ENCODE measurements at places on chromosomes 11 and 22.

GRCh38 chr11:88284336-88285050 lies 53.0 kb downstream of the CTSC start:
- no peak for DNase-seq

DNA sequence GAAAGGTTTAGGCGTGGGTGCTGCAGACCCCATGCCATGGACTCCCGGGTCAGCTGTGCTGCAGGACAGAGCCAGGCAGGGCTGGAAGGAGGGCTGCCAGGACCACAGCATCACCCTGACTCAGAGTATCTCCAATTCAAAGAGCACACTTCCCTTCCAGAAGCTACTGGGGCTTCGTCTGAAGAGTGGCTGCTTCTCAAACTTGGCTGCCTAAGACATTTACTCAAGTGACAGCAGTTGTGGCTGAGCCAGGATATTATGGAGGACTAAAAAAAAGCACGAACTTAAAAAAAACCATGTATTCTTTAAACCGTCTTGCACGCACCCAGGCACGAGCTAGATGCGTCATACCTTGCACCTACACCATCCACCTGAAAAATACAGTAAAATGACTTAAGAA lies 13.0 kb upstream of the BID start:
- no peak for DNase-seq

DNA sequence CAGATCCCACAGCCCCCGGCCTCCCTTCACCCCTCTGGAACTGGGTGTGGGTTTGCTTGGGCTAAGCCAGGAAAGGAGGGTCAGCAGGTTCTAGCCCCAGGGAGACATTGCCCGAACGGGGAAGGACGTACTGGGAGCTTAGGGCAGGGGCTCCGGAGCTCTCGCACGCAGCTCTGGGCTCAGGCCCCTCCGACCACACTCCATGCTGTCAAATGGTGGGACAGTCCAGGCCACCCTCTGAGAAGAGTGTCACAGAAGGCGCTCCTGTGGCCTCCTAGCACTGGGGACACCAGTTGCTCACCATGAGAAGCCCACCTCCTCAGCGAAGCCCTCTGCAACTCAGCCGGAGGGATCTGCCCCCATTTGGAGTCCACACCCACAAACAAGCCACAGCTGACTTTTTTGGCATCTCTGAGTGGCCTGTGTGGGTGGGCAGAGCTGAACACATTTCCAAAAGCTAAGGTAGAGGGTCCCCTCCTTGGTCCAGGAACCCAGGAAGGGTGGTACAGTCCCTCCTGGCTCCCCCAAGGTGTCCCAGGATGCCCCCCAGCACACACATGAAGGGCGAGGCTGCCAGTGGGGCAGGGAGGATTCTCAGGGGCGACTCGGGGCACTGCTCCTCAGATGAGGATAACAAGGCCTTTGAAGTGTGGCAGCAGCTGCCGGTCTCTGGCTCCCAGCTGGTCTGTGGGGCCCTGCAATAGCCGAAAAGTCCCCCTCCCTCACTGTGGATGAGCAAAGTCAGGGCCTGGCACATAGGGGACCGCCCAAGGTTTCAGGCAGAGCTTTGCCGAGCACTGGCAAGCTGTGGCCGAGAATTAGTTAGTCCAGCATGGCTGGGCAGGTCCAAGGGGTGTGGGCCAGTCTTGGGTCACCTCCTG lies 13.0 kb upstream of the TEF start:
- no peak for DNase-seq

GRCh38 chr22:19291218-19291579 lies 320 bp downstream of the CLTCL1 start:
- DNase-seq = peak; percentile 49

DNA sequence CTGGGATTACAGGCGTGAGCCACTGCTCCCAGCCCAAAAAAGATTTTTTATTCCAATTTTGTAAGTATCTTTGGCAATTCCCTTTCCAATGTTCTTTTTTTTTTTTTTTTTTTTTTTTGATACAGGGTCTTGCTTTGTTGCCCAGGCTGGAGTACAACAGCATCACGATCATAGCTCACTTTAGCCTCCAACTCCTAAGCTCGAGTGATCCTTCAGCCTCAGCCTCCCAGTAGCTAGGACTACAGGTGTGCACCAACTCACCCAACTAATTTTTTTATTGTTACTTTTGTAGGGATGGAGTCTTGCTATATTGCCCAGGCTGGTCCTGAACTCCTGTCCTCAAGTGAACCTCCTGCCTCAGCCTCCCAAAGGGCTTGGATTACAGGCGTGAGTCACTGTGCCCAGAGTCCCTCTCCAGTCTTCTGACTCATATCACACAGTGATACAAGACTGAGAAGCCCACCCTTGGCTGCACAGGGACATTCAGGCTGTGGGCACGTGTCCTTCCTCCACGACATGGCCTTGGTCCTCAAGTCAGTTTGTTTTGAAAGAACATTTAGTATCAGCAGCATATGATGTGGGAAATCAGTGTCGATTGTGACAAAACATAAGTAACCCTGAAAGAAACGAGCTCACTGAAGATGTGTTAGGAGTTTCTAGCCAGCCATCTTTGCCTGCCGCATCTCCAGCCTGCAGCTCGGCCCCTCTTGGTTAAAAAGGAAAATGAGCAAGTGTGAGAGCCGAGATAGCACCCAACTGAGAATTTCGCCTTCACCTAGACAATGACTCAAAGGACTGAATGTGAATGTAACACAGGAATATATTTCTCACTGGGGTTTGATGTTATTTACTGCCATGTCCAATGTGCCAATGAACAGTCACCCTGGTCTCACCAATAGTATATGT lies 175.5 kb downstream of the MN1 start:
- no peak for DNase-seq

DNA sequence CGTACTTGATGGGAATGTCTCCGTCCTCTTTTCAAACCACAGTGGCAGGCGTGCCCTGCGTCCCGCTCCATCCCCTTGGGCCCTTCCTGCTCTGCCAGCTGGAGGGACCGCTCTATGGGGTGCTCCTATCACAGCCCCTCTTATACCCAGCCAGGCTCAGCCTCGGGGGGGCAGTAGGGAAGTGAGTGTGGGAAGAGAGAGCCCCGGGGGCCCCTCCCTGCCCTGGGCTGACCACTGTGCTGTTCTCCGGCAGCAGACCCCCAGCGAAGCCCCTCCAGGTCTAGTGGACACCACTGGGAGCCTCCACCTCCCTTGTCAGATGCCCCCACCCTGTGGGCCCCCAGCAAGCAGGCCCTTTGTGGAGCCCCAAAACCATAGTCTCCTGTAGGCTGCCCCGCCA lies 572.5 kb downstream of the BRD1 start:
- no peak for DNase-seq

- DNase-seq = peak; percentile 19
Measured at GRCh38 chr22:35425971-35426800, 26.2 kb downstream of the MCM5 start.

- no peak for DNase-seq
Measured at GRCh38 chr11:89235976-89236375, 58.3 kb downstream of the TYR start.

DNA sequence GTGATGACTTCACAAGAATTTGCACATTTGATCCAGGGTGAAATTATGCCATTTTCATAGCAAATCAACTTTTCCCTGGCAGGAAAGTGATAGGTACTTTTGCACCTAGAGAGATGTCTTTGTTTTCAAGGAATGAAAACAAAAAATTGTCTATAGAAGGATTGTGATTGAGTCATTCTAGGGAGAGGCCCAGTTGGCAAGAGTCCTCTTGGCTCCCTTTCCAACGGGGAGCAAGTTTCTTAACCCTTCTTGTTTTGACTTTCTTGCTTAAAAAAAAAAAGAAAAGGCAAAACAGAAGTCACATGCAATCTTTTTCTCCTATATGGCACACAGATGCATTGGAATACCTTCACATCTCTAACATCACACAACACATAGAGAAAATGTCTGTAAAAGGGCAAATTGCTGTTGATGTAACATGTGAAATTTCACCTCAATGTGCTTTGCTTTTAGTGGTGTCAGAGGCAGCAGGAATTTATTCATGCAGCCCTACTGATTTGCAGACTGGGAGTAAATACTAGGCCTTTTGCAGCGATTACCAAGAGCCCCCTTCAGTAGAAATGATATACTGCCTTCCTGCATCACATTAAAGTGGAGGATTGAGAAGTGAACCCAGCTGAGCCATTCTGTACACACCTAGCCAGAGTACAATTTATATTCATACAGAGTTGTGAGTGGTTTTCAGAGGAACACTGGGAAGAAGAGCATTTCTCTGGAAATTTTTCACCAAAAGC lies 290.7 kb upstream of the MPPED2 start:
- DNase-seq = peak; percentile 48

DNA sequence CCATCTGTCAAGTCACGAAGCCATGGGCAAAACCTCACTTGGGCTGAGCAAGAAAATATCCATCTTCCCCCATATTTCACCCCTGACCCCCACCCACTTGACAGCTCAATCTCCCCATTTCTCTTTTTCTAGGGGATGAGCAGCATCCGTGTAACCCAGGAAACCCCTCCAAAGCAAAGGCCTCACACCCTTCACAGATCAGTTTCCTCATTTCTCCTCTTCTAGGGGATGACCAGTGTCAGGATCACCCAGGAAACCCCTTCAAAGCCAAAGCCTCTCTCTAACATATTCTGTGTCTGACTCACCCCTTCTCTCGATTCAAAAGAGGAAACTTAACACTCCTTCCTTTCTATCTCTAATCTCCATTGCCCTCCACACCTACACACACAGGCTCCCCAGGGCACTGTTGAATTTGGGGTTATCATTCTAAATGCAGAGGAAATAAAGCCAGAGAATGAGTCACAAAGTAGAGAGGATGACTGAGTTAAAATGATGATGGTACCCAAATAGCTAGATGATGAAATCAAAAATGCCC lies 439.7 kb downstream of the BUD13 start:
- DNase-seq = no peak

DNA sequence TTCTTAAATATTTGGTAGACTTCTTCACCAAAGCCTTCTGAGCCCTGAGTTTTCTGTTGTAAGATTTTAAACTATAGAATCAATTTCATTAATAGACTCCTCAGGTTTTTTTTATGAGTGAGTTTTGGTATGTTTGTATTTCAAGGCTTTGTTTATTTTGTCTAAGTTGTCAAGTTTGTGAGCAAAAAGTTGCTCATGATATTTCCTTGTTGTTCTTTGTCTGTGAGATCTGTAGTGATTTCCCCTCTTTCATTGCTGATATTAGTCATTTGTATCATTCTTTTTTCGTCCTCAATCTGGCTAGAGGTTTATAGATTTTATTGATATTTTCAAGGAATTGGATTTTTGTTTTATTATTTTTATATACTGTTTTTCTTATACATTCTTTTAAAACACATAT lies 121.0 kb downstream of the MORC2 start:
- DNase-seq = no peak

- DNase-seq = no peak
Measured at GRCh38 chr11:10743354-10744000, 7.6 kb upstream of the CTR9 start.

DNA sequence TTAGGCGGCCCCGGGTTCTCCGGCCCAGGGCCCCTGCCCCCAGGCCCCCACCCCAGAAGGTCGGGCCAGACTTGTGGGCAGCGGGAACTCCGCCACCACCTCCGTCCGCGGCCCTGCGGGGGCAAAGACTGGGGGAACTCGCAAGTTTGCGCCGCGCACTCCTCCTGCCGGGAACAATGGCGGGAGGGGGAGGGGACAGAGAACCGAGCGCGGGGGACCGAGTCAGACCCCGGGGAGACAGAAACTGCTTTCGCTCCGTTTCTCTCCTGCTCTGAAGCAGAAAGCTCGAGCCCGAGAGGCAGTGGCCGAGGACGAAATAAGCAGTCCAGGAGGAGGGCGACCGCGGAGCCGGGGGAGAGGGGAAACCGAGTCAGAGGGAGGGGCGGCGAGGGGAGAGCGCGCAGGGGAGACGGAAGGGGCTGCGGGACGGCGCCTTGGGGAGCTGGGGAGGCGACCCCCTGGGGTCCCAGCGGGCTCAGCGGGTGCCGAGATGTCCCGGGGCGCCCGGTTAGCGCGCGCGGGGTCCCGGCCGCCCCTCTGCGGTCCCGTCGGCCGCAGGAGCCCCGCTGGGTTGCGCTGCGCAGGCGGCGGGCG lies 555 bp downstream of the TP53I11 start:
- DNase-seq = peak; percentile 79

DNA sequence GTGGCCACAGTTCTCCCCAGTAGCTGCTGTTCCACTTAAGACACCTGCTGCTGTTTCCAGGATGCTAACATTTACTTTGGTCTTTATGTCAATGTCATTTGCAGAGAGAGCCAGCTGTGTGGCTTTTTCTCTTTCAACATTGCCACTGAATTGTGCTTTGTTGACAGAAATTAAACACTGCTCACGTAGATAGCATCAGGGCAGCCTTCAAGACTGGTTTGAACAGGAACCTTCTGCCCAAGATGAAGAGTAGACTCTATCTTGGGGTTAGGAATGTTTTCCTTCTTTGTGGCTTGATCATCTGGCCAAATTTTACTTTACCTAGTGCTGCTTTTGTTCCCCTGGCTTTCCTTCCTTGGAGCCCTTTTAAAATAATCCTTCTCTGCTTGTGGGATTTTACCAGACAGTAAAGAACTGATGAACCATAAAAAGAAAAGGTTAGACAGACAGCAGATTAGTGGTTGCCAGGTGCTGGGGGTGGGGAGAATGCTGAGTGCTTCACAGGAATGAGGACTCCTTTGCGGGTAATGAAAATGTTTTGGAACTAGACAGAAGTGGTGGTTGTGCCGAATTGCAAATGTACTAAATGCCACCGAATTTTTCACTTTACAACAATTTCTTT lies 22.7 kb upstream of the XBP1 start:
- no peak for DNase-seq

GRCh38 chr11:65833297-65834030 lies at the start of gene SNX32:
Gene SNX32, plus strand, starts transcription at chr11:65833963. Its CDS starts 103 bp downstream, at chr11:65834066.
- peak; percentile 99 for DNase-seq

GRCh38 chr11:83122050-83122449 lies 34.9 kb upstream of the PCF11 start:
- no peak for DNase-seq
